Ammon's horn (tissue), 1 donor: ENCODE measurements at places on chromosomes 3 and 15.

DNA sequence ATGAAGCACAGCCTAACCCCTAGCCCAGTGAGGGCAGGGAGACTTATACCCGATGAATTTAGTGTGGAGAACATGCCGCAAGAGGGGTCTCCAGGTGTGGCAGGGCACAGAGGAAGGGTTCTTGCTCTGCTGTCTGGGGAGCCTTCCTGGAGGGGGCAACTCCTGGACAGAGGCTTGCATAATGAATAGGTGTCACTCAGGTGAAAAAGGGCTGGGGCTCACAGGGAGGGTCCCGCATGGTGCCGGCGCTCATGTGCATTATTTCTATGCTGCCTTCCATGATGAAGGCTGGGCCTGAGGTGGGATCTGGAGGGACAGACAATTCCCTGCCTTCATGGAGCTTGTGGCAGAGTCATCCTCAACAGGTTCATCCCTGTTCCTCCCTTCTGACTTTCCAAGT lies 51.5 kb downstream of the ITGA11 start:
- DNase-seq = no peak

GRCh38 chr3:25834346-25834745 lies 44.5 kb downstream of the OXSM start:
- no peak for DNase-seq

- DNase-seq = no peak
Measured at GRCh38 chr15:35980719-35981118, 434.8 kb upstream of the DPH6 start.

GRCh38 chr3:127387556-127388153 lies 99.8 kb upstream of the PRR20G start:
- no peak for DNase-seq

DNA sequence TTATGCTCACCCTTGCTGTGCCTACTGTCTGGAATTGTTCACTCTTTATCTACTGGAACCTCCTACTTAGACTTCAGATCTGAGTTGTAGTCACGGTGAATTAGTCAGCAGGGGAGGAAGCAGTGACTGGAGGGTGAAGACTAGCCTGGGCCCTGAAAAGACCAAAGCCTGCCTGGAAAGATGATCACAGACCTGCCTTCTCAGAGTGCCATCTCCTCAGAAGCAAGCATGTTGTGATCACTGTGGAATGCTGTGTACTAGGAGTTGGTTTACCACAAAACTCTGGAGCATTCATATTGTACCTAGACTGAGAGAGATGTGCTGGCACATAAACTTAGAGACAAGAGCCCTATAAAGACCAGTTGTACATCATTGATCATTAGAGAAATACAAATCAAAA lies 100.7 kb upstream of the SCN10A start:
- no peak for DNase-seq

GRCh38 chr3:194384569-194385001 lies 14.5 kb downstream of the GP5 start:
- no peak for DNase-seq
